Islet precursor cell (in vitro differentiated cells): ENCODE measurements at places on chromosomes 7 and 10.

- DNase-seq: peak; percentile 70
These were observed 2.1 kb downstream of the CAMK2G start for GRCh38 chr10:73872190-73872710.

- no peak for DNase-seq
These were observed 52.5 kb downstream of the NCAPG2 start for GRCh38 chr7:158651968-158652565.

DNA sequence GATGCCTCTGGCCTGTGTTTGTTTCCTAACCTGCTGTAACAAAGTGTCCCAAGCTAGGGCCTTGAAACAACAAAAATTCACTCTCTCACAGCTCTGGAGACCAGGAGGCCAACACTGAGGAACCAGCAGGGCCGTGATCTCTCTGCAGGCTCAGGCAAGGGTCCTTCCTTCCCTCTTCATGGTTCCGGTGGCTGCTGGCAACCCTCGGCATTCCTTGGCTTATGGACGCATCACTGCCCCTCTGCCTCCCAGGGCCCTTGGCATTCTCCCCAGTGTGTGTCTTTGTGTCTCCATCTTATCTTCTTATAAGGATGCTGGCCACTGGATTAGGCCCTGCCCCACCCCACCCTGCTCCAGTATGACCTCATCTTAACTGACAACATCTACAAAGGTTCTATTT, 17.0 kb downstream of the CNPY1 start:
- DNase-seq: peak; percentile 18

DNA sequence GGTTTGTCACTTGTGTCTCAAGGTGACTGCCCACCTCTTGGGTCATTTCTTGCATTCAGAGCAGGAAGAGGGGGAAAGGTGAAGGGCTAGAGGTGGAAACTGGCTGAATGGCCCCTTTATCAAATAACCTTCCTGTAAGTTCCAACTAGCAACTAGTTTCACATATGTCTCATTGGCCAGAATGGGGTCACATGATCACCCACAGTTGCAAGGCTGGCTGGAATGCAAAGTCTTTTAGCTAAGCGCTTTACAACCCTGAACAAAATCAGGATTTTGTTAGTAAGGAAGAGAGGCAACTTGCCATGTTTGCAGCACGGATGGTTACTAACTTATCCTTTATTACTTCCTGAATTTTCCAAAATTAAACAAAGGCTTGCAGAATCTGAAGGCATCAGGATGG, 156.3 kb downstream of the EMX2 start:
- DNase-seq: no peak

DNA sequence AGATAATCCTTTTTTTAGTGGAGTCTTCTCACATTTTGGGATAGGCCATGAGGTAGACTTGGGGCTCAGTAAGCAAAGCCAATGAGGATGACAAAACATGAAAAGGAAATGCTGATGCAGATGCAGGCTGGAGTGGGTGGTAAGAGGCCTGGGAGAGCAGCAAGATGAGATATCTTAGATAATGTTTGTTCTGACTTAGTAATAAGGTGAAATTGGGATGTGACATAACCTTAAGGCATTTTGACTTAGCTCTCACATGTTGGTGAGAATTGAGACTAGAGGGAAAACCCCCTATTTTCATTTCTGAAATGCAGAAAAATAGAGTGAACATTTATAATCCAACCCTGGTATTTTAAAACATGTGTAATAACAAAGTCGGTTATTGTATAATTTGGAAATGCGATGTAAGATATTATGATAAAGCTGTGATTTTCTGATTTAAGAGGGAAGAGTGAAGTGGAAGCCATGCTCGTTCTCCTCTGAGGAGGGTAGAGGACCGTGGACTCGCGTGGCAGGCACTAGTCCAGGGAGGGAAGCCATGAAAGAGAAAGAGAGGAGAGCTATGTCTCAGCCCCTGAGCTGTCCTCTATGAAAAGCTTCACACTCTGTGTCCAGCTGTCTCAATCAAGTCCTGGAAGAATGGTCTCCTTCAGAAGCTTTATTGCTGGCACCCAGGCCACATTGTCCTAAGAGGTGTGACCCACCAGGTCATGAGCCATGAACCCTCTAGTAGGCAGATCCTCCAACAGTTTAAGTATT, 57.3 kb downstream of the ST7 start:
- no peak for DNase-seq

GRCh38 chr7:155316427-155317113, 18.9 kb downstream of the INSIG1 start:
- no peak for DNase-seq

- no peak for DNase-seq
These were observed 1.4 kb downstream of the PPP1R17 start for GRCh38 chr7:31688372-31688771.

DNA sequence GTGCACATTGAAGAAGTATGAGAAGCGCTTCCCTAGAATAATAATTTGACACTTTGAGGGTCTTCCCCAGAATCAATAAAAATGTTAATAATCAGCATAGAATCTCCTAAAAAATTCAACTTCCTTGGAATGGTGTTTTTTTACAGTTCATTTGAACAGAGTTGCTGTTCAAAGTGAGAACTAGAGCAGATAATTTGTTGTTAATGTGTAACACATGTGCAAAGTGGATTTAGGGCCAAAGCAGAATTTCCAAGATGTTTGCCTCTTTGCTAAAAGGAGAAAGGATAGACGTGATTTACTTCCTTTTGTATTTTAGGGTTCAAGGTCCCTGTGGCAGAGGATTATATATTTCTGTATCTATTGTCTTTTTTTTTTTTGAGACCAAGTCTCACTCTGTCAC, 73.8 kb downstream of the ZNF277 start:
- no peak for DNase-seq

DNA sequence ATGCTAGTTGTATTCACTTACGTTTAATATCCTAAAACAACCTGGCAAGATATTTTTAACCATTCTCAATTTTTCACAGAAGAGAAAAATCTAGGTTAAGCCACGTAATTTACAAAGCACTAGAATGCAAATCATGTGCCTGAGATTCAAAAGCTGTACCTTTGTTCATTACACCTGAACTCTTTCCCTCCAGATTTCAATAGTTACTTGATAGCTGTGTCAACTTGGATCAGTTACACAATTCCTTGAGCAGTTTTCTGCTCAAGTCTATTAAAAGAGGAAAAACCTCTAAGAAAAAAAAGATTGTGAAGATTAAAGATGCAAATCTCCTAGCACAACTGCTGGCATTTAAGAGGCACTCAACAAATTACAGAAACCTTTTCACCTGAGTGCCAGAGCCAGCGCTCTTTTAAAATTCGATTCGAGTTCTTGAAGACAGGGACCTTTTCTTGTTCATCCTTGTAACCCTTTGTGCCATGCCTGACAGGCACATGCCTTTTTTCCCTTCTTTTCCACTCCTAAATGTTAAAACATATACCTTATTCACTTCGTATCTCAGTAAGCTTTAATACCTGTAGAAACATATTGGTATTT, 886 bp downstream of the NSUN6 start:
- no peak for DNase-seq

DNA sequence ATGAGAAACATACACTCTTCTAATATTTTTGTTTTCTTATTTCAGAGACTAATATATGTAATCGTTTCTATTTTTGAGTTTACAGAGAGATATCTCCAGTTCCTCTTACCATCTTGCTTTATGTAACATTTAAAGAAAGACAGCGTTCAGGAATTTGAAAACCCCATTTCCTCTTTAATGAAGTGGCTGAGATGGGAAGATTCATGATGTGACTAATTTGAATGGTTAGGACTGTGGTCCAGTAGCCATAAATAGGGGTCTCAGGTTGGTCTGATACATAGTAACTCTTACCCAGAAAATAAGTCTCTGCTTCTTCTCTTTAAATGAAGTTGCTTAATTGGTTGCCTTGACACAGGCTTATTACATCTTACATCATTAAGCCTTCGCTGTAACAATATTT, 6.9 kb downstream of the KMT2E start:
- no peak for DNase-seq

- no peak for DNase-seq
These were observed 195.1 kb upstream of the KLF6 start for GRCh38 chr10:3980144-3980543.

GRCh38 chr7:108135446-108136190, 5.5 kb upstream of the LAMB4 start:
- DNase-seq: no peak

DNA sequence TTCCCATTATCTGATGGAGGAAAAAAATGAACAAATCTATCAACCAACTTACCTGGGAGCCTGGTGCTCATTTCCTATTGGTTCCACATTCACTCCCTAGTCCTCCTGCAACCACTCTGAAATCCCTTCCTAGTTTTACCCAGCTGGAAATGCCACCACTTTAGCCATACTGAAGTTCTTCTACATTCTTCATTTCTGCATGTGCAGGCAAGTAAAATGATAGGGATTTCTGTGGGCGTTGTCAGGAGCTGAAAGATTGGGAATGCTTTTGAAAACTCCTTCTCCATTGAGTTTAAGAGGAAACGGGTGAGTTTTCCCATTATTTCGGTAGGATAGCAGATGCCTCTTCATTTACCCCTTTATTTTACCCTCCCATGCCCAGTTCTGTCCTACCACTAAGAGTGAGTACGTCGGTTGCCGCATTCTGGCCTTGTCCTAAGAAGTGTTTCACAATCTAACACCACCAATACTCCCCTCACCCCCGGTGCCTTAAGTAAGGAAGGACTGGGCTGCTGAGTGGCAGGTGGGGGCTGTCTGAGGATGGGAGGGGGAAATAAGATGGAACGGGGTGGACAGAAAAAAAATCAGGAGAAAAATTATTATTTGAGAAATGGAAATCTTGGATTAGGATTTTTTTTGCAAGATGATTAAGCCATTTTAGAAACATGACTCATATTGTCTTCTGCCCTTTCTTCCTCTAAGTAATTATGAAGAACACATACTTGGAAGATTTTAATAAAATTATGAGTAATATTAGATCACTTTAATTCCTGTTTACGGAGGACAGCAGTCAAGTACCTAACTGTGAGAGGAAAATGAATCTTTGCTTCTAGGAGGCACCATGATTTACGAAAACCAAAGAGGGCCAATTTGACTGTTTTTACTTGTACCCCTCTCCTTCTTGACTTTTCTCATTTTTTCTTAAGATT, 13.2 kb upstream of the TAS2R60 start:
- no peak for DNase-seq
